Neural crest cell (in vitro differentiated cells): ENCODE measurements at places on chromosomes 12 and 14.
A peak's percentile ranks its signal among the peaks of the same experiment; 100 is the strongest.

GRCh38 chr12:64618953-64619590, 8.8 kb downstream of the RASSF3 start:
- DNase-seq = no peak

- DNase-seq = no peak
Observed at GRCh38 chr12:2756756-2757155, 38.0 kb upstream of the FKBP4 start.

DNA sequence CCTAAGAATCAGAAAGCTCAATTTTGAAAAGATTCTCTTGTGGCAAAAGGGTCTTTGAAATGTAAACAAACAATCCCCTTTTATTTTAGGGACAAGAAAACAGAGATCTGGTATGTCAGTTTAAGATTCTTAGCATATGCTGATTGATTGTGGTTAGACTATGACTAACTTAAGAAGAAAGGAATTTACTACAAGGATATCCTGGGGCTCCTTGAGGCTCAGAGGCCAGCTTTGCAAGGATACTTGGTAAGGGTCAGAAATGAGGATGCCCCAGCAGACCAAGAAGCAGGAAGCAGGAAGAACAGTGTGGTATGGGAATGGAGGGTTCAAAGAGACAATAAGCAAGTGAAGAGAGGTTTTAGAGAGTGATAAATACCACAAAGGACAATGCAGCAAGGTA, 474.6 kb downstream of the ETNK1 start:
- no peak for DNase-seq

GRCh38 chr12:130955238-130955816, 1.6 kb downstream of the ADGRD1 start:
- no peak for DNase-seq

GRCh38 chr14:32073537-32074189, 3.4 kb upstream of the ARHGAP5 start:
- peak; percentile 48 for DNase-seq

DNA sequence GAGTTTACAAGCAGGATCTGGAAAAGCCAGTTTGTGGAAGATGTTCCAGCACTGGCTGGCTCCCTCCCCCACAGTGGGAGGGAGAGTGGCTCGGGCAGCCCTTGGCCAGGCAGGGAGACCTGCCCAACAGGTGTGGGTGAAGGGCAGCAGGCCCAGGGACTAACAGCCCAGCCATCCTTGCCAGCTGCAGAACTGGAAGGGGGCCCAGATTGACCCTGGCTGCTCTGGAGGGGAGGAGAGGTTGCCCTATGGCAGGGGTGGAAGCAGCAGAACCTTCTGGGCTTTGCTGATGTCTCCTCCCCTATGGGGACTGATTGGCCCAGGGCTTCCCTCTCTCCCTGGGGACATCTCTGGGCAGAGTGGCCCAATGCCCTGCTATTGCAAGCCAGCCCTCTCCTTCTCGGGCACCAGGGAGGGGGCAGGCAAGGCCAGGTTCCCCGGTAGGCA, 20.5 kb downstream of the IRF2BPL start:
- no peak for DNase-seq

- no peak for DNase-seq
Observed at GRCh38 chr12:50050410-50051098, 6.8 kb upstream of the ASIC1 start.

DNA sequence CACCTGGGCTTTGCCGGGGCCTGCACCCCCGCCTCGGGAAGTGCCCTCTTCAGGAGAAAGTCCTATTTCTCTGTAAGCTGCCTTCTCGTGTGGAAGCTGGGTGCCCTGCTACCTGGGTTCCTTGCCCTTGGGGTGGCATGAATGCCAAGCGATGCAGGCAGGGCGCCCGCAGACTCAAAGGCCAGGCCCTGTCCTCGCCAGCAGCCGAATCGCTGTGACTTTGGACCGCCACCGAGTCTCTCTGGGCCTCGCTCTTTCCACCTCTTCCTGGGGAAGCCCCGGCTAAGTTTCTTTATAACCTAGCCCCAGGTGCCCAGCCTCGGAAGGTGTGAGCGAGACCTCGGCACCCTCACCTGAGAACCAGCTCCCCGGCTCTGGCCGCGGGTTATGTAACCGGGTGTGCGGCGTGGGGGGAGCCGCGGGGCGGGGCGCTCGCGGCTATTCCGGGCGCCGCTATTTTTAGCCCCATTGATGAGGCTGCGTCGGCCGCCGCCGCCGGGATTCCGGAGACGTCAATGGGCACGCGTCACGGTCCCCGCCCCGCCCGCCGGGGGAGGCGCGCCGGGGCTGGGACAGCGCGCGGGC, 14.6 kb upstream of the NR4A1 start:
- DNase-seq = peak; percentile 53

- DNase-seq = no peak
Observed at GRCh38 chr14:88016768-88017167, 11.8 kb downstream of the GPR65 start.

GRCh38 chr14:105117710-105118385, 50.7 kb downstream of the JAG2 start:
- no peak for DNase-seq

DNA sequence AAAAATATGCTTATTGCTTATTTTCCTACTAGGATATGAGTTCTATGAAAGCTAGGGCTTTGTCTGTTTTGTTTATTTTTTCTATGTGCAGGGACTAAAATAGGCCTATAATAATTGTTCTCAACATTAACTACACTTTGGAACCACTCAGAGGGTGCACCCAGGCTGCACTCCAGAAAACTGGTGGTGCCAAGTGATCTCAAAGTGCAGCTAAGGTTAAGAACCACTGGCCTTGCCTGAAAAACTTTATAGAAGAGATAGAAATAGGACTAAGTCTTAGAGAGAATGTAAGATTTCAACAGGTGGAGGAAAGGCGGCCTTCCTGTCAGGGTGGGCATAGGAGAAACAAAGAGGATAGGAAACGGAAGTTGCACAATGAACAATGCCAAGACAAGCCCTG, 37.7 kb upstream of the NR1H4 start:
- DNase-seq = no peak

GRCh38 chr14:58829594-58829993, 191.8 kb downstream of the DACT1 start:
- DNase-seq = no peak

- DNase-seq = no peak
Observed at GRCh38 chr12:49643961-49644619, 20.7 kb downstream of the PRPF40B start.

- DNase-seq = peak; percentile 25
Observed at GRCh38 chr12:3456809-3457208, 34.2 kb upstream of the PRMT8 start.
